ENCODE measurements at places on chromosomes 1 and 21. TPM values are rescaled to one million over a fixed set of nuclear protein-coding genes. Genes with fewer than 3 reads are reported as not detected.

RNF2 gene
- 15.4 TPM for total RNA-seq

MNDA gene
- total RNA-seq, result 7.5 TPM

MMP23B gene
- total RNA-seq, result 36.1 TPM

RXRG gene
- total RNA-seq, result 0.56 TPM

DNAI4 gene
- total RNA-seq, result 21.4 TPM

USP33 gene
- 64.9 TPM for total RNA-seq

PRELP gene
- 172 TPM for total RNA-seq

F13B gene
- not detected for total RNA-seq

ZNHIT6 gene
- total RNA-seq, result 23.5 TPM

FRRS1 gene
- 17.5 TPM for total RNA-seq

KIF26B gene
- 0.62 TPM for total RNA-seq

RIMKLA gene
- 0.74 TPM for total RNA-seq

TCP10L gene
- total RNA-seq, result 0.48 TPM

HJV gene
- not detected for total RNA-seq

DNA sequence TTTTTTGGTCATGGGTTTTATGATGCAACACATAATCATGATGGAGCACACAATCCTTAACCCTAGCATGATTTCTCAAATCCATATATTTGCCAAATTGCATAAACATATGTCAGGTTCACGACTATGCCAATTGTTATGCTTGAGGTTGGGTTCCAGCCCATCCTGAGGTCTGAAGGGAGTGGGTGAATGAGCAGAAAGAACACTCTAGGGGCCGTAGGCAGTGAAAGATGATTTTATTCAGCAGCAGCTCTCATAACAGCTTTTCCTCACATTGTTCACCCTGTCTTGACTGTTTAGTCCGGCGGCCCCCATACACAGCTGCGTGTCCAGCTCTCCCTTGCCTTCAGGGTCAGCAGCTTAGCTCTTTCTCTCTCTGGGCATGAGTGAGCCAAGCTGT is 627.7 kb downstream of the PLA2G4A start:
- no peak for DNase-seq

DNA sequence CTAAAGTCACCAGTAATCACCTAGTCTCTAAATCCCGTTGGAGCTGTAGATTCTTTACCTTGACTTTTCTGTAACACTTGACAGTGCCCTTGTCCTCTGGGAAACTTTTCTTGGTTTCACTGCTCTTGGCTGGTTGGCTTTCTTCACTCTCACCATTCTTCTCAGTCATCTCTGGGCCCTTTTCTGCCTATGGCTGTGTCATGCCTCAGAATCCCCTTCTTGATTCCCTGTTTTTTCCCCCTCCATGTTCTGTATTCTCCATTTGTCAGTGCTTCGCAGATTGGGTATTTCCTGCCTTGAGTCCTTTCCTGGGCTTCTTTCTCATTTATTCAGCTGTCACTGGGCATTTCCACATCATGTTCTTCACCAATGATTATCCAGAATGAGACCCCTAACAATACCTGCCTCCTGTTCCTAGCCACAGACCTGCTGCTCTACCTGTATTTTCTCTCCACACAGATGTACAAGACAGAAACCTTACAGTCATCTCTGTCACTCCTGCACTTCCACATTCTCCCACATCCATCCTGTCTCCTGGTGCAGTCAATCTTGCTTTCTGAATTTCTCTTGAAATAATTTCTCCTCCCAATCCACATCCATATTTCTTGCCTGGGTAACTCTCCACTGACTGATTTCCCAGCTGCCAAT is 14.7 kb downstream of the UCK2 start:
- DNase-seq, result no peak

GRCh38 chr1:17494114-17494729 is 45.3 kb upstream of the ARHGEF10L start:
- peak; percentile 90 for DNase-seq

DNA sequence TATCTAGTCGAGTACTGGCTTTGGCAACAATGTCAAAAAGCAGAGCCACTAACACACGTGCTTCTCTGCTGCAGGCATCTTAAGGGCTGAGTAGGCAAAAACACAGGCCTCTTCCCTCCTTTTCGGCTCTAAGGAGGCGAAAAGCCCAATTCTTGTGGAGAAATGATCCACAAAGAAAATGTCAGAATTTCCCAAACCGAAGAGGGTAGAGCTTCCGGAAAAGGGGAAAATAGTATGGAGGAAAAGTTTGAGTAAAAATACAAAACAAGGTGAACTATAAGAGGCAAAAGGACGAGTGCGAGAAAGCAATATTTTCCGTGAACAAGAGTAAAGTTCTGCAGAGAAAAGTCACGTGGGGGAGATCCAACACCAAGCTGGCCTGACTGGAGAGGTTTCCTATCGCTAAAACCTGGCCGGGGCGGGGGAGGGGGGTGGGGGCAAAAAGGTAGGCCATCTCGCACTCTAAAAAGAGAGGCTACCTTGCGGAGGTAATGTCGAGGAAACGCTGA is 551 bp downstream of the ZRANB2 start:
- no peak for DNase-seq

DNA sequence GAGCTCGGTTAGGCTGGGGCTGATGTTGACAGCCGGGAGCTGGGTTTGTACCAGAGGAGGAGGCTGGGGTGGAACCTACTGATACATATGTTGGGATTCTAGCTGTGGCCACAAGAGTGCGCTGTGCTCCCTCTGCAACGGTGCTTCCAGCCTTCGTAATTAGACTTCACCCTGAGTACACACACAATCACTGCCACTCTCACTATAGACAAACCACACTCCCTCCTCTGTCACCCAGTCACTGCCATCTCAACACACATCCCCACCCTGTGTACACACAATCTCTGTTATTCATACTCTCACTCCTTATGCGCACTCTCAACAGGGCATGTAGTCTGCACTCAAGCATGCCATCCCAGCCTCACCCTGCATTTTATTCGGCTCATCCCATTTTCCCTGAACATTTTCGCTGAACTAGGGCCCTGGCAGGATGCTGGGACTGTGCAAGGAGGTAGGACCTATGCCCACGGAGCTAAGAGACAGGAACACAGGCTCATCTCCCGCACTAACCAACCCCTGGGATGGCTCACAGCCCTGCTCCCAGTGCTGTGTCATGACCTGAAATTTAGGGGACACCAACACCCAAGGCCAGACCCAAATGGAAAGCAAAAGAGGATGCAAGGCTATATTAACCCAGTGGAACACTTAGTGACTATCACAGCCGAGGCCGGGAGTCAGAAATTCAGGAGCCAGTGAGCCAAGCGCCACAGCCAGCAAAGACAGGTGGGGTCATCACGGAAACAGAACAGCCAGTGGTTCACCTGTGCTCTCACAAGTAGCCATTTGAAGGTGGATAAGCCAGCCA is 5.7 kb downstream of the GJB3 start:
- peak; percentile 90 for DNase-seq

DNA sequence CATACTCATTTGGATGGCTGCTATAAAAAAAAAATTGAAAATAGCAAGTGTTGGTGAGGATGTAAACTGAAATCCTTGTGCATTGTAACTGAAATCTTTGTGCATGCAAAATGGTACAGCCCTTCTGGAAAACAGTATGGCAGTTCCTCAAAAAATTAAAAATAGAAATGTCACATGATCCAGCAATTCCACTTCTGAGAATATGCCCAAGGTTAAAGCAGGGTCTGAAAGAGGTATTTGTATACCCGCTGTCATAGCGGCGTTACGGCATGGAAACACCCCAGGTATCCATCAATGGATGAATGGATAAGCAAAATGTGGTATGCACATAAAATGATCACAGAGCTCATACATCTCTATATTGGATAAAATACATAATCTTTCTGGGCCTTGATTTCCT is 116.7 kb downstream of the RUSC1 start:
- no peak for DNase-seq

- DNase-seq, result no peak
Observed at GRCh38 chr1:28887419-28887834, 26.9 kb upstream of the EPB41 start.

- DNase-seq, result peak; percentile 13
Observed at GRCh38 chr1:226700861-226701260, 38.2 kb downstream of the ITPKB start.

GRCh38 chr1:172905452-172905851 is 145.3 kb downstream of the TNFSF18 start:
- DNase-seq, result no peak

- no peak for DNase-seq
Observed at GRCh38 chr1:18211764-18212163, 104.2 kb downstream of the IGSF21 start.

GRCh38 chr1:31855038-31855845 is 39.4 kb upstream of the SPOCD1 start:
- DNase-seq, result no peak

DNA sequence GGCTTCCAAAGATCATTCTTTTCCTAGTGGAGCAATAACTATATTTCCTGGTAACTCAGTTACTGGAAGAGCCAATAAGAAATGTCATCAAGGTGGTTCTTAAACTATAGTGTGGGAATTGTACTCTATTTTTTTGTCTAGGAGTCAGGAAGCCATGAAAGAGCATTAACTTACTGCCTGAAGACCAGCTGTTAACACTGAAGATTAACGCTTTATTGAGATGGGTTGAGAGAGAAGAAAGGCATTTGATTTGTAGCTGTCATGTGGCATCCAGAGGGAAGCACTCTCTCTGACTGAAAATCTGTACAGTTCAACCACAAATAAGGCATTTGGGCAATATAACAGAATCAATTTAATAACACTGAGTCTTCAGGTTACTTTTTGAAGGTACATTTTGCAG is 76.0 kb downstream of the DNM3 start:
- no peak for DNase-seq

GRCh38 chr21:25234857-25235801 is 372.2 kb downstream of the MRPL39 start:
- no peak for DNase-seq

DNA sequence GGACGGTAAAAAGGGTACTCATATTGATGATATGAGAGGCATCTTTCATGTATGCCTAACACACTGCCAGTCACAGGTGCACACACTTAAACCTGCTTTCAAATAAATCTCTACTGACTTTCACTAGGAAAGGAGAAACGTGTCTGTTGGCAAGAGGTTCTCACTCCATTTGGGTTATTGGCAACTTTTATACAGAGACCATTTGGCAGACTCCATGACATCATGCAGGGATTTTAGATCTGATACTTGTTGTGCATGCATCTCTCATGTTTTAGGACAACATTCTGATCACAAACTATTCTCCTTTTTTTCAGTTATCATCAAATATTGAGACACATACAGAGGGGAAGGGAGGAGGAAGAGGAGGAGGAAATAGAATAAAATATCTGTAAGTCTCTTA is 31.5 kb downstream of the RGS7 start:
- no peak for DNase-seq

GRCh38 chr21:46151261-46151988 is 4.0 kb downstream of the FTCD start:
- DNase-seq, result peak; percentile 75

- DNase-seq, result no peak
Observed at GRCh38 chr1:18938707-18939070, 17.8 kb downstream of the IFFO2 start.

- no peak for DNase-seq
Observed at GRCh38 chr21:16514316-16514715, 784.5 kb downstream of the USP25 start.

DNA sequence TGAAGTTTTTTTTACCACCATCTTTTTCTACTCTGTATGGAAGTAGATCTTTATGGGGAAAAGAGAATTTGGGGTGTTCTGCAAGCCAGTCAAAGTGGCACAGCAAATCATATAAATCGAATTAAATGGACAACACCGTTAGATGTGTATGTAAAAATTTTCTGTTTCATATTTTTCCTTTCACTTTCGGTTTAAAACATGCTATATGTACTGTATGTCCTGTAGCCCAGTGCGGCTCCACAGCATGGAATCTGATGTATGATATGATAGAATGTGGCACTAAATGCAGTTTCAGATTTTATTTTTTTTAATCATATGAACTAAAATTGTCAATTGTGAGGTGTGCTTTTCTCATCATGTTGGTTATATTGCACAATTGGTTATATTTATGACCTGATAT is 32.9 kb downstream of the RAB4A start:
- DNase-seq, result no peak

- DNase-seq, result no peak
Observed at GRCh38 chr21:29416268-29416667, 117.5 kb downstream of the BACH1 start.

DNA sequence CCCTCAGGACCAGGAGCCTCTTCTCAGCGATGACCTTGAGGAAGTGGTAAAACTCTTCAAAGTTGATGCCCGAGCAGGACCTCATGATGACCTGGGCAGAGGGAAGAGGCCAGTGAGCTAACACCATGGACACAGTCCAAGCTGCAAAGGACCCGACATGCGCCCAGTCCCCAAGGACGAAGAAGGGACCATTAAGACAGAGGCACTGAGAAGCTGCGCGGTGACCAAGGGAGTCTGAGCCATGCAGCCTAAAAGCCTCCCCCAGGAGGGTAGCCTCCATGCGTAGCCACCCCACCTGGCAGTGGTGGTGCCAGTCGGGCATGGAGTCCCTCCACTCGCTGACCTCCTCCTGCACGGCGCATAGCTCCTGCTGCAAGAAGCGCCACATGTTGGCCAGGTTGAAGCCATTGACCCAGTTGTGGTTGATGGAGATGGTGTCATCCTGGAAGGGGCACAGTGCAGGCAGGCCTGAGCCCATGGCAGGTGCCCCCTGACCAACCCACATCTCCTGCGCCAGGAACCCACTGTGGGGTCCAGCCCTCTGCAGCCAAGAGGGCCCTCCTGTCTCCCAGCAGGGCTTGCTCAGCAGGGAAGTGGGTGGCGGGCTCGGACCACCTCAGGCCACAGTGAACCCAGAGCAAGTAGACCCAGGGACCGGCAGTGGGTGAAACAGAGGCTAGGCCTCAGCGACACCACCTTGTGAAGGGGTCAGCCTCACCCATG is 2.4 kb downstream of the JMJD4 start:
- no peak for DNase-seq

DNA sequence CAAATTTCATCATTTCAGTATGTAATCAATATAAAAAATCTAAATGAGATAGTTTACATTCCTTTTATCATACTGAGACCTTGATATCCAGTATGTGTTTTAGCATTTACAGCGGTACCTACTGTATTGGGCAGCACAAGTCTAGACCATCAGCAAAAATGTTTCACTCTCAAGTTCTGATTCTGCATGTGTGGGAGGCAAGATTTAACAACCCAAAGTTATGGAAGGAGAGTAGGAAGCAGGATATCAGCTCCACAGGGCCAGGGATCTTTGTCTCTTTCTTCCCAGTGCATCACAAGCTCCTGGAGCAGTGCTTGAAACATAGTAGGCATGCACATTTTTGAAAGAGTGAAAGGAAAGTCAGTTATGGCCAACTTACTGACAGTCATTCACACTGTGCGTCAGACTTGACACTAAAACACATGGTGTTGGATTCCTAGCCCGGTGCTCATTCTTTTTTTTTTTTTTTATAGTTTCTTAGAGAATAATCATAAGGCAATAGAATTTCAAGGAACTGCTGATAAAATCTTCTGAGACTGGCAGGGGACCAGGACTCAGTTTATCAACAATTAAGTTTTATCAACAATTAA is 6.1 kb downstream of the TENT5C start:
- peak; percentile 8 for DNase-seq
